ENCODE measurements at places on chromosomes 7 and 10. TPM values are rescaled to one million over a fixed set of nuclear protein-coding genes. Genes with fewer than 3 reads are reported as not detected.

Gene C10orf105
- under 0.01 TPM for total RNA-seq

Gene PRKG1
- total RNA-seq: 24.3 TPM

Gene MACROH2A2
- 3.0 TPM for total RNA-seq

DNA sequence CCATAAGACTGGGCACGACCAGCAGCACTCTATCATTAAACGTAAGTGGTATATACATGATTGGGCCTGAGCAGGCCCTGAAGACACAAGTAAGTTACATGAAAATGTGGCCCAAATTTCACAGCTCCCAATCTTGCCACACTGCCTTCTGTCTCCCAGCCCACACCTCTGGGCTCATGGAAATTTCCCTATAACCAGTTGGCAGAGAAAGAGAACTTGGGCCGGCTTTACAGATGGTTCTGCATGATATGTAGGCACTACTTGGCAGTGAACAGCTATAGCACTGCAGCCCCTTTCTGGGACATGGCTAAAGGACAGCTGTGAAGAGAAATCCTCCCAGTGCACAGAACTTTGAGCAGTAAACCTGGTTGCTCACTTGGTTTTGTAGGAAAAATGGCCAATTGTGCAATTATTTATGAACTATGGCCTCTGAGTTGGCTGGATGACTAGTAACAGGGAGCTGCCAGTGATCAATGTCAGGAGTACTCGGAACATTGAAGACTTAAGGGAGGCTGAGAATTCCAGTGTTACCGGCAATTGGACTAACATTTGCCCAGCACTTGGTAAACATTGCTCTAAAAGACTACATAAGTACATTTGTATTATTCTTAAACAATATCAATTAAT, 1006.6 kb upstream of the LRRN3 start:
- H3K4me3 ChIP-seq: no peak overlapping the region
- no peak overlapping the region for H3K27ac ChIP-seq
- DNase-seq: no peak
- H3K27me3 ChIP-seq: no peaks in the 10 kb centered on the region

GRCh38 chr7:107405559-107405958, 64.3 kb upstream of the GPR22 start:
- H3K36me3 ChIP-seq: no peaks in the 10 kb centered on the region
- H3K27ac ChIP-seq: no peak overlapping the region
- H3K4me1 ChIP-seq: no peaks in the 10 kb centered on the region
- H3K4me3 ChIP-seq: no peak overlapping the region

DNA sequence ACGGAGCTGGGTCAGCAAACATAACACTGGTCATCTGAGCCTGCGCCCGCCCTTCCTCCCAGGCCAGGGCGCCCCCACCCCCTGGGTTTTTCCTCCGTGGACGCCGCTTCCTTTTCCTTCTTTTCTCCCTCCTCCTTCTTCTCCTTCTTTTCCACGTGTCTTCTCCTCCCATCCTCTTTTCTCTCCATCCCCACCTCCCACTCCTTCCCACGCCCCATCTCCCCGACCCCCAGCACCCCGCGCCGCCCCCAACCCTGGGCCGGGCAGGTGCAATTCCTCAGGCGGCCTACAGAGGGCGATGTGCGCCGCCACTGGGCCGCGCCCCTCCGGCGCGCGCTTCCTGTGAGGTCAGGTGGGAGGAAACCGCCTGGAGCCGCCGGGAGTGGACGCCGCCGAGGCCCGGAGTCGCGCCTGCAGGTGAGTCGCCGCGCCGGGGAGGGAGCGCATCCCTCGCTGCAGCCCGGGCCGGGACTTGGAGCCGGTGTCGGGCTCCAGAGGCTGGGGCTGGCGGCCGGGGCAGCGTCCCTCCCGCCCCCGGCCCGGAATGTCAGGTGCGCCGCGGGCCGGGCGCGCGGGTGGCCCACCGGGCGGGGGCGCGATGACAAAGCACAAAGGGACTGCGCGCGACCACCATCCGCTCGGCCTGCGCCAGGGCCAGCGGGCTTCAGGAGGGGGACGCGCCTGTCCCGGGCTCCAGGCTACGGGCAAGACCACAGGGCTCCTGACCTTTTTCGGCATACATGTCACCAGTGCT, at the start of gene FAM241B:
TSS of gene FAM241B (plus strand) at position 351 of the 754 bp plus-strand sequence. CDS start 1,497 bp downstream, outside the sequence.
- no peaks in the 10 kb centered on the region for H3K36me3 ChIP-seq
- no peaks in the 10 kb centered on the region for H3K4me1 ChIP-seq
- H3K27ac ChIP-seq: no peak within 1 kb of the TSS
- peak; percentile 65 for DNase-seq

GRCh38 chr10:86775870-86776180, 19.4 kb downstream of the BMPR1A start:
- H3K27ac ChIP-seq: no peak overlapping the region
- no peaks in the 10 kb centered on the region for H3K36me3 ChIP-seq
- H3K27me3 ChIP-seq: no peaks in the 10 kb centered on the region
- DNase-seq: no peak
- H3K4me1 ChIP-seq: peaks cover 11% of the 10 kb centered on the region

DNA sequence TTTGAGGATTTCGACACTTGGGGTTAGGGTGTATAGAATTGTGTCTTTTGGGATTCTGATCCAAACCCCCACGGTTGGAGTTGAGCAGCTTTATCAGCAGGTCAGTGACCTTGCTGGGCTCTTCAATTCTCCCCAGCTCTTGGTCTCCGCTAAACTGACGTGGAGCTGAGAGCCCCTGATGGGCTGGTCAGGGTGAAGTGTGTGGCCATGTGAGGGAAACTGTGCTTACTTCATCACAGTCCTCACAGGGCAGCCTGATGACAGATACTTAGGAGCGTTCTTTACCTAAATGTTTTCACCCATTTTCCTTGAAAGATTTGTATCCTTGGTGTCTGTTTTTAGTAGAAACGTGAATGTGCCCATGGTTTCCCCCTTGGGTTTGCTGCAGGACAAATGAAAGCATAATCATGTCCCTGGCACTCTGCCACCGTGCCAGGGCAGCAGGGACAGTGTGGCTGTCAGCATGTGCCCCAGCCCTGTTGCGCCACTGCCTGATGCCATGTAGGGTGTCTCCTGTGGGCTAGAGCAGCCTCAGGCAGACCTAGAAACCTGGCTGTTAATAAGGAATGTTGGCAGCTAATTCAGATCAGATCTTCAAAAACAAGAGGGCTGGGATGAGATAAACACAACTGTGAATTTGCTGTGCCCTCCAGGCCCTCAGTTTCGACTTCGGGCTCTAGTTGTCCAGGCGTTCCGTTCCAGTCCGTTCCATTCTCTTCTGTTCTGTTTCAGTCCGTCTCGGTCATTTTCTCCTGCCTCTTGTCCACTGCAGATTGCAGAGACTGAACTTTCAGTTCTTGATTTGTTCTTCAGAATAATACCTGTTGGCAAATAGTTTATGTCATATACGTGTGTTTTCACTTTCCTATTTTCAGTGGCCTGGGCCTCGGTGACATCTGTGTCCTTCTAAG, 96.8 kb downstream of the TRRAP start:
- no peak overlapping the region for H3K27ac ChIP-seq
- H3K27me3 ChIP-seq: no peaks in the 10 kb centered on the region
- H3K36me3 ChIP-seq: no peaks in the 10 kb centered on the region
- peak; percentile 57 for DNase-seq
- no peaks in the 10 kb centered on the region for H3K4me1 ChIP-seq
- H3K4me3 ChIP-seq: no peak overlapping the region

GRCh38 chr7:38675494-38676106, 44.4 kb upstream of the AMPH start:
- H3K4me3 ChIP-seq: no peak overlapping the region
- H3K27ac ChIP-seq: no peak overlapping the region
- no peaks in the 10 kb centered on the region for H3K4me1 ChIP-seq
- no peak for DNase-seq
- H3K36me3 ChIP-seq: no peaks in the 10 kb centered on the region

DNA sequence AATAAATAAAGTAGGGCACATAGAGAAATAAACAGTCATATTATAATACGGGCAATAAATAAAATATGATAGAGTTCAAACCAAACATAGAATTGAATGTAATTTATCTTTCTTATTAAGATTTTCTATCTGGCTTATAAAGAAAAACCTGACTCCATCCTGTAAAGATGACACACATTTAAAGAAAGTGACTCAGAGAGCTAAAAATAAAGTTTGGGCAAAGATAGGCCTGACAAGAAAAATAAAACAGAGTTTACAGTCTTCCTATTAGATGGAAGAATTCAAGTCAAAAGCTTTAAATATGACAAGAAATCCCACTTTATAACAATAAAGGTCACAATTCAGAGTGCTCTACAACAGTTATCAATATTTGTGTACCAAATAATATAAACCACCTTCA, 580.6 kb downstream of the PHTF2 start:
- H3K4me3 ChIP-seq: no peak overlapping the region
- H3K36me3 ChIP-seq: no peaks in the 10 kb centered on the region
- H3K27me3 ChIP-seq: no peaks in the 10 kb centered on the region
- DNase-seq: no peak
- H3K4me1 ChIP-seq: no peaks in the 10 kb centered on the region

GRCh38 chr10:119210633-119211032, 3.3 kb downstream of the GRK5 start:
- DNase-seq: no peak
- H3K4me1 ChIP-seq: peaks cover 16% of the 10 kb centered on the region
- no peak overlapping the region for H3K27ac ChIP-seq
- no peak overlapping the region for H3K4me3 ChIP-seq
- no peaks in the 10 kb centered on the region for H3K36me3 ChIP-seq
- no peaks in the 10 kb centered on the region for H3K27me3 ChIP-seq

- H3K27me3 ChIP-seq: no peaks in the 10 kb centered on the region
- H3K4me3 ChIP-seq: no peak overlapping the region
- DNase-seq: no peak
- H3K36me3 ChIP-seq: no peaks in the 10 kb centered on the region
Observed at GRCh38 chr7:47142169-47142866, 439.6 kb downstream of the TNS3 start.

- H3K36me3 ChIP-seq: no peaks in the 10 kb centered on the region
- no peak overlapping the region for H3K27ac ChIP-seq
- H3K4me3 ChIP-seq: no peak overlapping the region
- no peaks in the 10 kb centered on the region for H3K27me3 ChIP-seq
- no peak for DNase-seq
Observed at GRCh38 chr7:127738859-127739258, 86.9 kb downstream of the SND1 start.

DNA sequence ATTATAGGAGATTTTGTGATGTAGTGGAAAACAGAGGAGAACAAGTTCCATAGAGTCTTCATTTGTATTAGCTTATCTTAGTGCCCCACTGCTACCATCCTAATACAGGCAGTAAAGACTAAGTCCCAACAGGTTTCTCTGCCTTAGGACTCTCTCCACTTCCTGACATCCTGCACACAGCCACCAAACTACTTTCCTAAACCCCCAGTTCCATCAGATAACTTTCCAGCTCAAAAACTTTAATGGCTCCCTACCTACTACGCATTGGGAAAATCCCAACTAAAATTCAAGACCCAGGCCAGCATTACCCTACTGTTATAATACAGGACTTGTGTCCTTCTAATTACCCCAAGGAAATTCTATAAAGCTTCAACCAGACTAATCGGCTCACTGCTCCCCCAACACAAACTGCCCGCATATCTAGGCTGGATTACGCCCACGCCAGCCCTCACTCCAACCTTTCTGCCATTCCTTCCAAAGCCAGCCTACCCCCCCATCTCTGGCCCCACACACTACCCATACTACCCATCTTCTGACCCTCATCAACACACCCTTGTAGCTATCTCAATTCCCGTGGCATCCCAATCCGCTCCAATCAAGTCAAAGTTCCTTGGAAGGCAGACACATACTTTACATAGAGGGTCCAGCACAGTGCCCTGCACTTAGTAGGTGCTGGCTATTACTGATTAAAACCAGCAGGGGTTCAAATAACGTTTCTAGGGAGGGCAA, 1.4 kb downstream of the IDE start:
- H3K27me3 ChIP-seq: no peaks in the 10 kb centered on the region
- H3K4me1 ChIP-seq: peaks cover 35% of the 10 kb centered on the region
- peak overlapping the region; percentile 93 for H3K27ac ChIP-seq
- no peaks in the 10 kb centered on the region for H3K36me3 ChIP-seq

- H3K4me1 ChIP-seq: no peaks in the 10 kb centered on the region
- DNase-seq: no peak
- H3K27ac ChIP-seq: no peak overlapping the region
- no peaks in the 10 kb centered on the region for H3K36me3 ChIP-seq
- H3K27me3 ChIP-seq: no peaks in the 10 kb centered on the region
- H3K4me3 ChIP-seq: no peak overlapping the region
Observed at GRCh38 chr7:114051871-114052331, 133.1 kb upstream of the PPP1R3A start.

GRCh38 chr7:88758381-88759229, 895 bp upstream of the ZNF804B start:
- peak; percentile 13 for DNase-seq
- peaks cover 51% of the 10 kb centered on the region for H3K27me3 ChIP-seq
- H3K27ac ChIP-seq: no peak overlapping the region
- no peaks in the 10 kb centered on the region for H3K4me1 ChIP-seq
- no peak overlapping the region for H3K4me3 ChIP-seq

DNA sequence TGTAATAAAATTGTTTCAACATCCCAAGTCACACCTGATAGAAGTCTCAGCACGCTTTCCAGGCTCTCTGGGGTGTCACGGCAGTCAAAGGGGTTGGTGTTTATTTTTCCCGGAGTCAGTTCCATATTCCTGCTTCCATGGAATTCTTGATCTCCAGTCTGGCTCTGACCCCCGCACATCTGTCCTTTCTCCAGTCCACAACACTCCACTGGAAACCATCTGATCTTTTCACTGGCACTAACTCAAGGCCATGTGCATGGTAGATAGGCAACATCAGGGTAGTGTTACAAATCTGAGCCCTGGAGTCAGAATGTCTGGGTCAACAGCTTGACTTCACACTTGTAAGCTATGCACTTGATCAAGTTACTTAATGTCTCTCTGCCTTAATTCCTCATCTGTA, 176.2 kb downstream of the WDR11 start:
- no peak overlapping the region for H3K27ac ChIP-seq
- H3K4me3 ChIP-seq: no peak overlapping the region
- no peaks in the 10 kb centered on the region for H3K36me3 ChIP-seq
- no peak for DNase-seq
- H3K27me3 ChIP-seq: no peaks in the 10 kb centered on the region
- H3K4me1 ChIP-seq: no peaks in the 10 kb centered on the region

GRCh38 chr7:50349963-50350944, 45.7 kb downstream of the IKZF1 start:
- H3K36me3 ChIP-seq: no peaks in the 10 kb centered on the region
- H3K4me1 ChIP-seq: no peaks in the 10 kb centered on the region
- DNase-seq: no peak
- H3K27ac ChIP-seq: no peak overlapping the region

GRCh38 chr10:115092258-115092554, 959 bp upstream of the ATRNL1 start:
- peak overlapping the region; percentile 88 for H3K4me3 ChIP-seq
- H3K27ac ChIP-seq: peak overlapping the region; percentile 74
- no peaks in the 10 kb centered on the region for H3K36me3 ChIP-seq
- peaks cover 9% of the 10 kb centered on the region for H3K4me1 ChIP-seq
- no peak for DNase-seq
- H3K27me3 ChIP-seq: no peaks in the 10 kb centered on the region

GRCh38 chr7:19705663-19706062, 3.2 kb downstream of the POLR1F start:
- H3K27ac ChIP-seq: no peak overlapping the region
- no peak overlapping the region for H3K4me3 ChIP-seq
- no peaks in the 10 kb centered on the region for H3K27me3 ChIP-seq
- DNase-seq: no peak
- H3K36me3 ChIP-seq: no peaks in the 10 kb centered on the region
